CD4-positive, alpha-beta T cell treated with Interleukin-2 at 100 ng/mL for 4 hours (primary cell): ENCODE measurements at places on chromosomes 1 and 21.

DNA sequence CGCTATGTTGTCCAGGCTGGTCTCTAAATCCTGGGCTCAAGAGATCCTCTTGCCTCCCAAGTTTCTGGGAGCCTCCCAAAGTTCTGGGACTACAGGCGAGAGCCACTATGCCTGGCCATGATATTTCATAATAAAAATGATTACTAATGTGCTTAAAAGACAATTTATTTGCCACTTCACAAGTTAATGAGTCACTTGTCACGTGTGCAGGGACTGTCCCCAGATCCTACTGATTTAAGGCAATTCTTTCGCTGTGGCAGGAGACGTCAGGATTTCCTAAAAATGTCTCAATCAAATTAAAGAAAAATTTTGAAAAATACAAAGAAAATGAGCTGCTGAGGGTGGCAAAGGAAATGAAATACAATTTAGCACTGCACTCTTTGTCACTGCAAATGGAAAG, 43.5 kb downstream of the B3GALNT2 start:
- no peak for DNase-seq

DNA sequence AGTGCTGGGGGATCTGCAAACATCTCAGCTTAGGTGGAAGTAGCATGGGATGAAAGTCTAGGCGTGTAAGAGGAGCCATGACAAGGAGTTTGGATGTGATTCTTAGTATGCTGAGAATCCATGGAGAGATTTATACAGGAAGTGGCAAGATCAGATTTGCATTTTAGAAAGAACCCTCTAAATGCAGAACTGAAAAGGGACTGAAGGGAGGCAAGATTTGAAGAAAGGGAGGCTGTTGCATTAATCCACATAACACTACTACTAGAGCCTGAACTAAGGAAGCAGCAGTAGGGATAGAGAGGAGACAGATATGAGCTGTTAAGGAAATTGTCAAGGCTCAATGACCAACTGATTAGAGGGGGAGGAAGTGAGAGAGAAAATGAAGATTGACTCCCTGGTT, 9.8 kb downstream of the C1orf74 start:
- DNase-seq: no peak

DNA sequence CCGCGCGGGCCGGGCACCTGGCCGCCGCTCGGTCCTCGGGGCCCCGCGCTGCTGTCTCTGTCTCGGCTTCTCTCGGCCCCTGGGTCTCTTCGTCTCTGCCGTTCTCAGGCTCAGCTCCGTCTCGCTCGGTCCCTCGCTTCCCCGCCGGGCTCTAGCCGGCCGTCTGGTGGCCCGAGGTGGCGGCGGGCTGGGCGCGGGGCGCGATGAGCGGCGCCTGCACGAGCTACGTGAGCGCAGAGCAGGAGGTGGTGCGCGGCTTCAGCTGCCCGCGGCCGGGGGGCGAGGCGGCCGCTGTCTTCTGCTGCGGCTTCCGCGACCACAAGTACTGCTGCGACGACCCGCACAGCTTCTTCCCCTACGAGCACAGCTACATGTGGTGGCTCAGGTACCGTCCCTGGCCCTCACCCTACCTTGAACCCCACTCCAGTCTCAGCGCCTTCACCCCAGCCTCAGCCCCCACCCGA, 355 bp downstream of the SHISAL2A start:
- peak; percentile 31 for DNase-seq

- no peak for DNase-seq
Measured at GRCh38 chr1:219020386-219020785, 153.3 kb upstream of the LYPLAL1 start.

DNA sequence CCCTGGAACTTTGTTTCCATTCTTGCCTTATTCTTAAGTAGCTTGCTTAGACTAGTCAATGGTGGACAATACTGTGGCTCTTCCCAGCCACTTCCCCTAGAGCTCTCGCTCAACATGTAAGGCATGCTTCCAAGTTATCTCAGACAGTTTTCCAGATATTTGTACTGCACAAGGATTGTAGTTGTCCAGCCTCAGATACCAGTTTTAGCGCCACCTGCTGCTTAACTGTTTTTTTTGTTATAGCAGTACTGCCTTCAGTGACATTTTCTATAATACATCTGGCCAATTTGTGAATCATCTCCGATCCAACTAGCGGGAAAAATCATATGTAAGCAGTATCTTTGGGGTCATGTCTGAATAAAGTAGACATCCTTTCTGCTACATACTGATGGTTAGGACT, 346.7 kb upstream of the ADGRL4 start:
- DNase-seq: no peak

GRCh38 chr1:19199329-19199968, 10.6 kb downstream of the UBR4 start:
- DNase-seq: no peak

- no peak for DNase-seq
Measured at GRCh38 chr1:82065916-82066315, 265.2 kb downstream of the ADGRL2 start.

GRCh38 chr1:13901039-13901438, 201.1 kb downstream of the PRDM2 start:
- DNase-seq: no peak

DNA sequence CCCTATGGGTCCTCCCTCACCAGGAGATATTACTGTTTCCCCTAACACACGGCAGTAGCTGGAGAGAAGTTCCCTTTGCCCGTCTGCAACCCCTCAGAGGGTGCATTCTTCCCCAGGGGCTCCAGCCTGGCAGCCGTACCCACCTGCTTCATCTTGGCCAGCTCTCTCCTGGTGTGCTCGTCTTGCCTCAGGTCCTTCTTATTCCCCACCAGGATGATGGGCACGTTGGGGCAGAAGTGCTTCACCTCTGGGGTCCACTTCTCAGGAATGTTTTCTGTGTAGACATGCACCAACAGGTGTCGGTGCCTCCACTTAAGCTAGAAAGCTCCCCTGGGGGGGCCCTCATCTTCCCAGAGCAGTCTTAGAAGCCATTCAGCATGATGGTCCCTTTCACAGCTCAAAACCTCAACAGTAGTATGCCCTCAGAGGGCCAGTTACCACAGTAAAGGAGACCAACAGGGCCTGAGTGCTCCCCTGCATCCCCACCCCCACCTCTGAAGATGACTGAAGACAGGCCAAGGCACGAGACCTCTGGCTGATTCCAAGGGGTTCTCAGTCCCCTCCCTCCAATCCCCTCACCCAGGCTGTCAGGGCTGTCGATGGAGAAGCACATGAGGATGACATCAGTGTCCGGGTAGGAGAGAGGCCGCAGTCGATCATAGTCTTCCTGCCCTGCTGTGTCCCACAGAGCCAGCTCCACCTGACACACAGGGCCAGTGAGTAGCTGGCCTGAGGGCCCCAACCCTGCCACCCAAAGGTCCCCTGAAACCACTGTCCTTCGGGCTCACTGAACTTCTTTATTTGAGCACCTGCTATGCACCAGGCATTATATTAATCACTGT, 4.3 kb downstream of the RHOC start:
- DNase-seq: no peak

DNA sequence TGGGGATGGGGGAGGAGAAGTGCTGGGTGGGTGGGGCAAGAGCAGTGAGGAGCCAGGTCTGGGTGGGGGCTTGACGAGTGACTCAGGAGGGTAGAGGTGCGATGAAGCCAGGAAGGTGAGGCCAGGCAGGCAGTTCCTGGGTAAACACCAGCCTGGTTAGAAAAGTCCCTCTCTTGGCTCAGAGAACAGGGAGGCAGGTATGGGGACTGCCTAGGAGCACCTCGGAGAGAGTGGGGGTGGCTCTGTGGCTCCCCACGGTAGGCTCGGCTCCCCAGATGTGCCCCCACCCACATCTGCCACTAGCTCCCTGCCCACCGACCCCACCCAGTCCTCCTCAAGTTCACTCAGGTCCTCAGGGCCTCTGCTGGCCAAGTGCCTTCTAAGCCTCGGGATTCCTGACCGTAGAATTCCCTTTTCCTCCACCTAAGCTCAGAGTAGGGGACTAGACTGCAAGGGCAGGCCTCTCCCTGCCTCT, 1.2 kb downstream of the HSPG2 start:
- no peak for DNase-seq

DNA sequence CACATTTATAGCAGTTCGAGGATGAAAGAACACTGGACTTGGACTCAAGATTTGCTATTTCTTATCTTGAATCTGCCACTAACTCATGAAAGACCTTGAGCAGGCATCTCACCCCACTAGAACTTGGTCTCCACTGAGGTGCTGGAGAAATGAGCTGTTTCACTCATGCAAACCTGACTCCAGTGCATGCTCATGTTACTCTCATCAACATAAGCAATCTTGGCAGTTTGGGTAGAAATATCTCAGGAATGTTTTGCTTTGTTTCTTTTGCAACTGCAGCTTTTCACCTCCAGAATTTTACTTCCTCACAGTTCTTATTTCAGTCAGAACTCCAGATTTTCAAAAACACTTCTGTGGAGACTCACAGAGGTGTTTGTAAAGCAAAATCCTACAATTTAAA, 46.2 kb upstream of the DAB1 start:
- no peak for DNase-seq

GRCh38 chr1:203158960-203159665, 16.5 kb downstream of the MYBPH start:
- no peak for DNase-seq

DNA sequence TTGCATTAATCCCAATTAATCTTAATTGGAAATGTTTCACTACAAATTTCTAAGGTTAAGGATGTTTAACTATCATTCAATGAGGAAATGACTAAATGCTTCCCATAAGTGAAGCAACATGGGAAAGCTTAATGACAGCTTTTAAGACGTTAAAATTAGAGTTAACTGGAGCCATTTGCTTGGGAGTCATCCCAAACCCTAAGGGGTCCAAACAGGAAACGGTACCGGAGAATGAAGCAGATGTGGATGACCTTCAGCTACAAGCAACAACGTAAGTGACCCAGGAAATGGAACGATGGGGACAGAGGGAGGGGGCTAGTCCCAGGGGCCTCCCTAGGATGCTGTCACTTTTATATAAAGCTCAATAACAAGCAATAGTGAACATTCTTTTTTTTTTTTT, 62.2 kb downstream of the CAPZB start:
- no peak for DNase-seq

- no peak for DNase-seq
Measured at GRCh38 chr1:198275597-198275996, 118.8 kb downstream of the NEK7 start.

- DNase-seq: no peak
Measured at GRCh38 chr21:37447288-37447936, 80.8 kb downstream of the DYRK1A start.

DNA sequence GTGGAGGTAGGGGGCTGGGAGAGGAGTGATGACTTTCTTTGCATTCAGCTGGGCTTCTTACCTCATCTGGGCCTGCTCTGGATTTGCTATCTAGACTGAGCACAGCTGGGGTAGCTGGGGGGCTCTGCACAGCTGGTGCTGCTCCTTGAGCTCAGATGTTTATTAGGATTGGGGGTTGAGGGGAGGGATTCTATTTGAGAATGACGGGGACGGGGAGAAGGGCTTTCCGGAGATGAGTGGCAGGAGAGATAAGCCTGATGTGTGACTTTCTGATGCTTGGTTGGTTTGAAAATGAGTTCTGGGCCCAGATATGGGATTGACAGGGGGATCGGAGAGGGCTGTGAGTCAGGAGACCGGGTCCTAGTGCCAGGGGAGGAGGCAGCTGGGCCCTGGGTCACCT, 146.1 kb upstream of the CSF3R start:
- no peak for DNase-seq

DNA sequence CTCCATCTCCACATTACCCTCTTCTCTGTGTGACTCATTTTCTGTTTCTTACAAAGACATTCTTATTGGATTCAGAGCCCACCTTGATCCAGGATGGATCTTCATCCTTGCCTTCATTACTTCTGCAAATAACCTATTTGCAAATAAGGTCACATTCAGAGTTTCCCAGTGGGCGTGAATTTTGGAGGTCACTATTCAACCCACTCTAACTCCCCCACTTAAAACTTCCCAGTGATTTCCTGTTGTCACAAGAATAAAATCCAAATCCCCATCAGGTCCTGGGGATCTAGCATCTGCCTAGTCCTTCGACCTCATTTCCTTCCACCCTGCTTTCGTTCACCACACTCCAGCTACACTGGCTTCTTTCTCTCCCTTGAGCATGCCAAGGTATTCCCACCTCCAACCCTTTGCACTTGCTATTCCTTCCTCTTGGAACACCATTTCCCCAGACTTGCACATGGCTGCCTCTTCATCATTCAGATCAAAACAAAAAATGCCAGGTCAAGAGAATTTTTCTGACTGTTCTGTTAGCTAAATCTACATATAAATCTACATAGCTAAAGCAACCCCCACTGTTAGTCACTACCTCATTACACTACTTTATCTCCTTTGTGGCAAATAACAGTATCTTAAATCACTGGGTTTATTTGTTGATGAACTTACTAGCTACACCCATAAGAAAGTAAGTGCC, 187.2 kb downstream of the TOMM20 start:
- DNase-seq: no peak

DNA sequence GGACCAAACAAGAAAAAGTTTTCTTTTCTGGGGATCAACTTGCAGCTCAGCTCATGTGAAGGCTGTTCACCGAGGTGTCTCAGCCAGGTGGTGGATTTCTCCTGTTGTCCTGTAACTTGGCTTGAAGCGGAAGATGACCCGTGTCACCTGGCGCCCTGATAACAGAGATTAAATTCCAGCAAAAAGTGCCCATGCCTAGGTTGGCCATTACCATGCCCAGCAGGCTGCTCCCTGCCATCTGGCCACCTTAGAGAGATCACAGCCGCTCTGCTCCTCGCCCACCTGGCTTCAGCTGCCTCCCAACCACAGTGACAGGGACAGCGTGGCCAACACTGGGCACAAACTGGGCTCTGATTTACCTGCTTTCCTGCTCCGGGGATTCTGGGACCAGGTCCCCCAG, 149.5 kb downstream of the ZBTB18 start:
- no peak for DNase-seq

- DNase-seq: peak; percentile 44
Measured at GRCh38 chr1:222653178-222653827, 35.4 kb downstream of the MIA3 start.

- DNase-seq: no peak
Measured at GRCh38 chr1:236345728-236346127, 48.4 kb upstream of the EDARADD start.

DNA sequence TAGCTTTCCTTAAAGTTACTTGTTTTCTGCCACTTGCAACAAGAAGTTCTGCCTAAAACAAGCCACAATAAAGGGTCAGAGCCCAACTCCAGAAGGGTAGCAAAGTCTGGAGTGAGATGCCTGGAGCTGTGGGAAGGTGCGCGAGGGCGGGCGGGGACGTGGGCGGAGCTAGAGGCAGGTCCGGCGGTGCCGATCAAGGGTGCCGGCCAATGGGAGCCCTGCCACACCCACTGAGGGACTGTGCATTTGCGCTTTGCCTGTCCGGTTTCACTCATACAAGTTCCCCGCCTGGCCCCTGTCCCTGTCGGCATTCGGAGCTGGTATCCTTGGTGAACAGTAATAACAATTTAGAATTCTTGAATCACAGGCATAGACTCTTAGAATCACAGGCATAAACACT, 732.4 kb downstream of the MATN1 start:
- DNase-seq: no peak
